Activated CD8-positive, alpha-beta memory T cell treated with anti-CD3 and anti-CD28 coated beads for 1 hour (primary cell): ENCODE measurements at places on chromosomes 1 and 21.

DNA sequence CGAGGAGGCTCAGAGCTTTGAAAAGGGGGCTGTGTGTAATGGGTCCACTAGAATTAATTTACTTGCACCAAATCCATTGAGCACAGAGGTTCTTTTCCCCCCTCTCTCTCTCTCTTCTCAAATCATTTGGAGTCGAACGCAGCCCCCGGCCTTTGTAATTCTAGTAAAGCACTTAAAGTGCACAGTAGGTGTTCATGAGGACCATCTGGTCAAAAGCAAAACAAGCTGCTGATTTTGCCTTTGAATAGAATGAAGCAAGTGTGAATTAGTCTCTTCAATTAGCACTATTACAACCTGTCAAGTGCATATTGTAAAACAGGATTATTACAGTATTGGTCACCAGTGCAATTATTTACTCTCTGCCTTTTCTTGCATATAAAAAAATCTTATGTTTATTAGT lies 259.9 kb downstream of the FAF1 start:
- DNase-seq: no peak

DNA sequence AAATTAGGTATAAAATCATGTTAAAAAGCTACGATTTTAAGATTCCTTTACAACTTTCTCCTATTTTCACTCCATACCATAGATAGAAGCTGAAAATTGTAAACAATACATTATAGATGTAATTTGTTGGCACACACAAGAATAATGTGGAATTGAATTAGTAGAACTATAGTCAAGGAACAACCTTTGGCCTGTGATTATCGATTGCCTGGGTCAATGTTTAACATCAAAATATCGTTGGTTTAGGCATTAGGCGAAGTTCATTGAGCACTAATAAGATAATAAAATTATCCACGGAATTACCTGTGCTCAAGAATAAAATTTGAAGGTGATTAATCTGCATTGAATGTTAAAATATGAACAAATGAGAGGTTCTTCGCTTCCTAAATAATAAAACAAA lies 455.1 kb upstream of the ZP4 start:
- DNase-seq: no peak

DNA sequence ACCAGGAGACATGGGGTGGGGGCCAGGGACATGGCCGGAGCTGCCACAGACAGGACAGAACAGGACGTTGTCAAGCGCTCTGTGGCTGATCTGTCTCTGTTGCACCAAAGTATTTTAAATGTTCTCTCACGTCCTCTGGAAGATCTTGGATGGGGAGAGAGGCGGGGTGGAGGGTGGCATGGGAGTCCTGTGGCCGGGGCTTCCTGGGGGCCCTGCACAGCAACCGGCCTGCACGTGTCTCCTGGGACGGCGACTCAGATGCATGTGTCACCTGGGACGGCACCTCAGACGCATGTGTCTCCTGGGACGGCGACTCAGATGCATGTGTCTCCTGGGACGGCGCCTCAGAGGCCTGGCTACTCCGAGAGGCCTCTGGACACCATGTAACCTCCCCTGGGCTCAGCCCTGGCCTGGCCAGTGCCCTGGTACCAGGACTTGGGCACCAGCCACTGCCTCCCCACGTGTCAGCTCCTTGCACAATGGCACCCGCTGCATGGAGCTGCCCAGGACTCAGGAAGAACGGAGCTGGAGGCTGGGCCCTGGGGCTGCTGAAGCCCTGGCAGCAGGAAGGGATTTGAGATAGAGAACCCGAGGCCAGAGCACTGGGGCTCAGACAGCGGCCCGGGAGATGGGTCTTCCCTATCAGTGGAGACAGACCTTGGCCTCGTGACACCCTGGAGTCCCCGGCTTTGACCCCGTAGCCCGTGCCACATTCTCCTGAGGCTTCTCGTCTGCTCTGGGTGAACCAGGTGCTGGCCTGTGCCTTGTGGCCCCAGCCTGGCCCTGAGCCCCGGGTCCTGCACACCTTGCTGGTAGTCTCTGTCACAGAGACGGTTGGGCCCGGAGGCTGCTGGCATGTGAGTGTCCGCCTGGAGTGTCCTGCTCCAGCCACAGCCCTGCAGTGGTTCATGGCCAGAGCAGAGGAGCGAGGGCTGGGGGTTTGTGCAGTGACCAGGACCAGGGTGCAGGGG lies 14.7 kb upstream of the SLC19A1 start:
- DNase-seq: no peak

DNA sequence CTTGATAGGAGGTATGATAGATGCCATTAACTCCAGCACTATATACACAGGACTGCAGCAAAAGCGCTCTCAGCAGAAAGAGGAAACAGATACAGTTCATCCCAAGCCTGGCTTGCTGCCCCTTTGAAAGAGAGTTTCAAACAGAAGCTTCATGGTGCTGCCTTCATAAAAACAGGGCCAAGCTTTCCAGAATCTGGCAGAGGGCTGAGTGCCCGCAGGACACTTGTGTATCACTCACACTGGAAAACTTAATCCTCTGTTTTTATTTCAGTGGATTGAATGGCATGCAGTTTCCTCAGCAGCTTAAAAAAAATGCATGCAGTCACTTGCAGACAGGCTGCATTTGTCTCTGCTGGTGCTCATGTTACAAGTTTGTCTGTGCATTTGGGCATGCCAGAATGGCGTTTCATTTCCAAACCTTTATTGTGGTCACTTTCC lies 40.4 kb downstream of the KCNJ15 start:
- DNase-seq: no peak

DNA sequence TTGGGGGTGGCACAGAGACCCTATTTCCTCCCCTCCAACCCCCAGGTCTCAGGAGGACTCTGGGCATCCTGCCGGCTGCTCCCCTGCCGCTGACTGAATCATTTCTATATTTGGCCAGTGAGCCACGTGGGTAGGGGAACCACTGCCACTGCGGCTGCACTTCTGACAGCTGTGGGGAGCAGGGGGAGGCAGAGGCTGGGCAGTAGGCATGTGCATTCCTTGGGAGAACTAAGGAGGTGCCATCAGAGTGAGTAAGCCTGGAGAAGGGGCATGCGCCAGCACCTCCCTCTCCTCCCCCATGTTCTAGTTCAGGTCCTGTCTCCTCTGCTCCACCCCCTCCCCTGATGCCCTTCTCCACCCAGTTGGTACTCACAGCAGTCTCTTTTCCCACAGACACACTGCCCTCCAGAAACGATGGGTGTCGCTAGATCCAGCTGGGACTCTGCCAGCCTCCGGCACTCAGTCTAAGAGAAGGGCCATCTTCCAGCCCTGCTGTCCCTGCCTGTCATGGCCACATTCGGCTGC lies 12.0 kb downstream of the PPFIA4 start:
- DNase-seq: no peak
